ENCODE measurements at places on chromosomes 16 and 17.

GRCh38 chr17:6668727-6669425 is 17.3 kb downstream of the C17orf100 start:
- no peak for DNase-seq

DNA sequence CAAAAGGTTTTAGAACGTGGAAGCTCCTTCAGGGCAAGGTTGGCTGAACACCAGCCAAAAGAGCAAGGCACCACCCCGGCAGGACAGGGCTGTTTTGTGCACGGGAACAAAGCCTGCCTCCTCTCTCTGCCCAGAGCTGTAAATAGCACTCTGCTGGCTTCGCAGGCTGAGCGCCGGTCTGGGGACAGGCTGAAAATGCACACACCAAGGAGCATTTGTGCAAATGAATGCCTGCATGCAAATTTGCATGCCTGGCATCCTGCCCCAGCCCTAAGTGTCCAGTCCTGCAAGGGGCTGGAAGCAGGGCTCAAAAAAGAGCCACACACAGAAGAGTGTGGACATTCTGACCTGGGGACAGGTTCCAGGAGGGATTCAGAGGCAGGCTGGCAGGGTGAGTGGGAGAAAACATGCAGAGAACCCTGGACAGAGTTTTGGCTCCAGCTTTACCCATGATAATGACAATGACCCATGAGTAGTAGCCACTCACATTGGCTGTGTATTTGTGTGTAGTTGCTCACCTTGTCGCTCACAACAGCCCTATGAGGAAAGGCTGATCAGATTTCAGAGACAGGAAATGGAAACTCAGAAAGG is 11.7 kb downstream of the ABAT start:
- no peak for DNase-seq

DNA sequence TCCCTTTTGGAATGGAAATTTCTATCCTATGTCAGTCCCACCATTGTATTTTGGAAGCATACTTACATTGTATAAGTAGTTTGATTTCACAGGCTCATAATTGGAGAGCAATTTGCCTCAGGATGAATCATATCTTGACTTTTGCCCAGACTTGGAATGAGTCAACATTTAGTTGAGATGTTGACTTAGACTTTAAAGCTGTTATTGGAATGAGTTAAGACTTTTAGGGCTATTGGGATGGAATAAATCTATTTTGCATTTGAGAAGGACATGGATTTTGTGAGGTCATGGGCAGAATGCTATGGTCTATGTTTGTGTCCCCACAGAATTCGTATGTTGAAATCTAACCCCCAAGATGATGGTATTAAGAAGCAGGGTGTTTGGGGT is 12.2 kb upstream of the ZNF594 start:
- no peak for DNase-seq

GRCh38 chr17:50209472-50210239 is 8.2 kb upstream of the COL1A1 start:
- no peak for DNase-seq

DNA sequence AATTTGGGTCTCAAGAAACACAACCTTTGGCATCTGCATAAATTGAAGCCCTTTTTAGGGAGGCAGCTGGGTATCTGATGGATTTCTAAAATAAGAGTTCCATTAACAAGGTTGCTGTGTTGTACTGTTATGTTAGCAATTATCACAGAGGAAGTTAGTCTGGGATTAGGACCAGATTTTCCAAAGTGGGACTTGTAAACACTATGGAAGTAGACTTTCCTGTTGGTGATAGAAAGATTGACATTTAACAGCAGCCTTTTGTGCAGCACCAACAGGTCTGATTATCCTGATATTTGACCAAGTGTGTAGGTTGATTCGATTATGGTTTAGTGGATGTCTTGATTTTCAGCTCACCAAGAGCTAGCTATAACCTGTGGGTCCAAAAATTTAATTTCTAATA is 46.4 kb downstream of the TMEM100 start:
- DNase-seq, result no peak

GRCh38 chr17:54172096-54172984 is 349.6 kb downstream of the KIF2B start:
- no peak for DNase-seq

DNA sequence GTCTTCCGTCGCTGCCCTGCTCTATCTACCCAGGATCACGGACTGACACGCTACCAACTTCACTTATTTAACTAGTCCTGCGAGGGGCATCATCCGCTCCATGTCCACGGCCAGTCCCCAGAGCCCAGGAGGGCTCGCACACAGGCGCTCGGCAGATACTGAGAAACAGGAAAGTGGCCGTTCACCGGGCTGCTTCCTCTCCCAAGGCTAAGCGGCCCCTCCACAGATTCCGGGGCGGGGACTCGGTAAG is 388 bp downstream of the OXLD1 start:
- peak; percentile 13 for DNase-seq

GRCh38 chr17:27782791-27783206 is 17.5 kb downstream of the NOS2 start:
- no peak for DNase-seq

GRCh38 chr16:1613211-1613622 is 1.1 kb downstream of the CRAMP1 start:
- DNase-seq, result no peak

DNA sequence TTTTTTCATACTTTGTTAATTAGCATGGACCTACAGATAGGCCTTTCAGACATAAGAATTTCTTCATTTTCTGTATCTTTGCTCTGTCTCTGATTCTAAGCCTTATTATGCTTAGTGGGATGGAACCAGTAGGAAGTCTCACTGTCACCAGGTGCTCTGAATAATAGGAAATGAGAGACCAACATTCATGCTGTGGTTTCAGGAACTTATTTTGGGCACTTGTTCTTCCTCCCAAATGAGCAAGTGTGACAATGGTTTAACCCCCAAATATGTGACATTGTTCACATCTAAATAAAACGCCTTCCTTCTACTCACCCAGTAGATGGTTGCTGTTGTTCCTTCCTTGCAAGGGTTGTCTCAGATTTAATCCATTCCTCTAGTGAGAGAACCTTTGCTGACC is 100.2 kb downstream of the SYCE1L start:
- DNase-seq, result no peak

- no peak for DNase-seq
These were observed 157.2 kb downstream of the ENGASE start for GRCh38 chr17:79231766-79232287.

DNA sequence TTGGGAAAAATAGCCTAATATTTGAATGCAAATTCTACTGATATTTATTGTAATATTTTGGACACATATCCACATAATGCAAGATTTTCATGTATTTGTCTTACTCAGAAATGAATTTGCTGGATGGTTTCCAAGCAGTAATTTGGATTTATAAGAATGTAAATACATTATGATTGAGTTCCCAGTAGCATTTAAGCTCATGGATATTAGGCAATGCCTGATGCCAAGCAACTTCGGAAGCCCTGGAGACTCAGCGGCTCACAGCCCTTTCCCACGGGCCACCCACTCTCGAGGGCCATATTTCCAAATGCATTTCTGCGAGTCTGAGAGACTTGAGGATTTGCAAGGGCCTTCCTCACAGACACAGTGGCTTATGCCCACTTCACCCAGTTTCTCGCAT is 62.1 kb upstream of the MYOCD start:
- DNase-seq, result no peak

- DNase-seq, result no peak
These were observed 111.1 kb downstream of the PITPNC1 start for GRCh38 chr17:67488161-67488560.

DNA sequence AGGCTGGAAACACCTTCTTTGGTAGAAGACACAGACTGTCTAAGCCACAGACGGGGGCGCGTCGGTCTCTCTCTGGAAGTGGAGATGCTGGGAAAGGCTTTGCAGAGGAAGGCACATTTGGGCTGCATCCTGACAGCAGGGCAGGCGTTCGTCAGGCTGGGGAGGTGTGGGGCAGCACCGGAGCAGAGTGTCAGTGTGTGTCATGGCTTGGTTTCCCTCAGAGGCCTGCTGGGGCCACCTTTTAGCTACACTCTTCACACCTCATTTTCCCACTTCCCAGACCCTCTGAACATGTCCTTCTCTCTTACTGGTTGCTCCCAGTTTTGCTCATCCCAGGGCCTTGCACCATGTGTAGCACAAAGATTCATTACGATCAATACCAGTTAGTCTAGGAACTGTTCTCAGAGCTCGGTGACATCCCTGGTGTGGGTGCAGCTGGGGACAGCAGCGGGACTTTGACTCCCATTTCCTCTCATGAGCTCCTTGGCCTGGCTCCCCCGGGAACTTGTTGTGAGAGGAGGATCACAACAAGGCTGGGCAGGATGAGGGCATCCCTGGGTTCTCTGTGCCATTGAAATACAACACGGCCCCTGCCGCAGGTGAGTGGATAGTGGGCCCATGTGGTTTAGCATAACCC is 33.1 kb downstream of the SMARCE1 start:
- DNase-seq, result no peak

- no peak for DNase-seq
These were observed 236.8 kb downstream of the IRX3 start for GRCh38 chr16:54049591-54050458.

- DNase-seq, result no peak
These were observed 19.9 kb downstream of the GAS7 start for GRCh38 chr17:10178506-10178991.

DNA sequence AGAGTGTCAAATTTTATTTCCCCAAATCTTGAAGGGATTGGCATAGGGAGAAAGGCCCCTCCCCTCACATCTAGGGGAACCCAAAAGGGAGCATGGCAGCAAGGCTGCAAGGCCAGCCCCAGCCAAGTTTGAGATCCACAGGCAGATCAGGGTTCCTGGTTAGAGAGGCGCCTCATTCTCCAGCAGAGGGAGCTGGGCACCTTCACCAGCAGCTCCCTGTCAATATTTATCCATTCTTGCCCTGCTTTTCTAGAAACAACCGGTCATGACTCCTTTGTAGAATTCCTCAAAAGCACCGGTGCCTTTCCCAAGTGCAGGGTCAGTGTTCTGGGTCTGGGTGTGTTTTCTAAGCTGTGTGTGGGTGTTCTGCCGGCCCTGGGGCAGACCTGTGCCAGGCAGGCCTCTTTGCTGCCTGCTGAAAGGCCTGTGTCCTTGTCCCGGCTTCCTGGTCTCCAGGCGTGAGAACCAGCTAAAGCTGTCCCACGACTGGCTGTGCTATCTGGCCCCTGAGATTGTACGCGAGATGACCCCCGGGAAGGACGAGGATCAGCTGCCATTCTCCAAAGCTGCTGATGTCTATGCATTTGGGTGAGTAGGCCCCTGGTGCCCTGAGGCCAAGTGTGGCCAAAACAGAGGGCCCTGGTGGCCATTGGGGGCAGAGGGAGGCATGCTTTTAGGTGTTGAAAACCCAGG is 21.2 kb upstream of the LGALS9 start:
- DNase-seq, result no peak

GRCh38 chr16:69179328-69180010 is 7.5 kb upstream of the SNTB2 start:
- DNase-seq, result no peak

GRCh38 chr16:58333985-58334384 is 39.2 kb upstream of the PRSS54 start:
- DNase-seq, result no peak

GRCh38 chr17:62871291-62871690 is 63.2 kb upstream of the MARCHF10 start:
- no peak for DNase-seq

GRCh38 chr17:81049372-81049911 is 14.5 kb downstream of the BAIAP2 start:
- no peak for DNase-seq

GRCh38 chr17:20989991-20990855 is 52.6 kb downstream of the USP22 start:
- no peak for DNase-seq

GRCh38 chr17:77266213-77266612 is 125.4 kb downstream of the SEC14L1 start:
- no peak for DNase-seq

GRCh38 chr17:73297934-73298861 is 13.6 kb downstream of the CDC42EP4 start:
- DNase-seq, result no peak

All from T-cell (primary cell).